ENCODE measurements at places on chromosomes 3 and 15.

GRCh38 chr15:92613841-92614240 is 41.7 kb downstream of the FAM174B start:
- H3K4me1 ChIP-seq, result 0 out of 2 replicates have a peak, but pooled peaks cover 2% of the 10 kb centered on the region
- no peak overlapping the region for H3K27ac ChIP-seq
- H3K27me3 ChIP-seq, result no peaks in the 10 kb centered on the region
- no peaks in the 10 kb centered on the region for H3K36me3 ChIP-seq

DNA sequence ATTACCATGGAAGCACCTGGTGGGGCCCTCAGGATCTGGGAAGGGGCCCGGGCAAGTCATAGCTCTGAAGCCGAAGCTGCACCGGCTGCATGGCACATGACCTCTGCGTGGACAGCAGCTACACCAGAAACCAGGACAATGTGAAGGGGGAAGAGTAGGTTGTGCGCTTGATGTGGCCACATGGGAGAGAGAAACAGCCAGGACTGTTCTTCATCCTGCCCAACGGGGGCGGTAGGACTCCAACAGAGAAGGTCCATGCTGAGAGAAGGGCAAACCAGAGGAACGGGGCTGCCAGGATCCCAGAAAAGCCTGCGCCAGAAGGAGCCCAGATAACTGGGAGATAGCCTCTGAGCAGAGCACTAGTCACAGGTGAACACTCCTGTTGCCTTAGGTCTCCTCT is 54.9 kb upstream of the PRR20G start:
- H3K4me3 ChIP-seq, result no peak overlapping the region
- no peaks in the 10 kb centered on the region for H3K36me3 ChIP-seq
- H3K27ac ChIP-seq, result no peak overlapping the region
- DNase-seq, result no peak

DNA sequence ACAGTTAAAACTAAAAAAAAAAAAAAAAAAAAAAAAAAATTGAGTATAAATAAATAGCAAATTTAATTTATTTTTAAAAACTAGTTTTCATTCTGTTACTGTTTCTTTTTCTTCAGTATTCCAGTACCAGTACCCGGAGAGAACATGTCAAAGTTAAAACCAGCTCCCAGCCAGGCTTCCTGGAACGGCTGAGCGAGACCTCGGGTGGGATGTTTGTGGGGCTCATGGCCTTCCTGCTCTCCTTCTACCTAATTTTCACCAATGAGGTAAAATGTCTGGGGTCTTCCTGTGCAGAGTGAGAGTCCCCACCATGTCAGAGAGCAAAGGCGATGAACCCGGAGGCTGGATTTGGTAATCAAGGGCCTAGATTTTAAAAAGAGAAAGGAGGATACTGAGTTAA is 4.4 kb downstream of the TMEM43 start:
- no peaks in the 10 kb centered on the region for H3K27me3 ChIP-seq
- no peak overlapping the region for H3K4me3 ChIP-seq
- no peak for DNase-seq
- H3K36me3 ChIP-seq, result peaks cover 33% of the 10 kb centered on the region

- H3K27me3 ChIP-seq, result no peaks in the 10 kb centered on the region
- DNase-seq, result no peak
- H3K4me3 ChIP-seq, result no peak overlapping the region
- no peaks in the 10 kb centered on the region for H3K36me3 ChIP-seq
Measured at GRCh38 chr3:43854283-43854682, 163.5 kb downstream of the ABHD5 start.

- DNase-seq, result no peak
- no peak overlapping the region for H3K4me3 ChIP-seq
- H3K4me1 ChIP-seq, result peaks cover 6% of the 10 kb centered on the region
- no peaks in the 10 kb centered on the region for H3K36me3 ChIP-seq
Measured at GRCh38 chr3:157127831-157128767, 31.8 kb downstream of the CCNL1 start.

GRCh38 chr15:25060472-25060803 is 105.7 kb downstream of the SNRPN start:
- DNase-seq, result no peak
- H3K4me1 ChIP-seq, result no peaks in the 10 kb centered on the region
- no peak overlapping the region for H3K4me3 ChIP-seq
- H3K27ac ChIP-seq, result no peak overlapping the region
- peaks cover 95% of the 10 kb centered on the region for H3K36me3 ChIP-seq
- H3K27me3 ChIP-seq, result no peaks in the 10 kb centered on the region

DNA sequence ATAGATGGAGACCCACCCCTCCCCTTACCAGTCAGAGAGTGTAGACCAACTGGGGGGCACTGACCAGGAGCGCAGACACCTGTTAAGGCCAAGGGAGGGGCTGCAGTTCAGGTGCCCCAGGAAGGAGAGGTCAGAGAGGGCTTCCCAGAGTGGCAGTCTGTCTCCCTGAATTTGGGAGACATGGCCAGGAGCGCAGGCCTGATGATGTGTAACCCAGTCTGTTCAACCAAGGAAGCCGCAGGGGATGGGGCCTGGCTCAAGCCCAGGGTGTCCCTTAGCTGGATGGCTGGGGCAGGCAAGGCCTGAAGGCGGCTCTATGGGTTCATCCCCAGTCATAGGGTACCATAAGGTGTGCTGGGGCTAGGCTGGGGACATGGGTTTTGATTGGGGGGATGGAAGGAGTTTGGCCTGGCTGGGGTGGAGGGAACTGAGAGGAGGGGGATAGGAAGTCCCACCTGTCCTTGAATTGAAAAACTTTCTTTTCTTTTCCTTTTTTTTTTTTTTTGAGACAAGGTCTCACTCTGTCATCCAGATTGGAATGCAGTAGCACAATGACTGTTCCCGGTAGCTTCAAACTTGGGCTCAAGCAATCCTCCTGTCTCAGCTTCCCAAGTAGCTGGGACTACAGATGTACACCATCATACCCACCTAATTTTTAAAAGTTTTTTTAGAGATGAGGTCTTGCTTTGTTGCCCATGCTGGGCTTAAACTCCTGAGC is 75.7 kb downstream of the SMAD6 start:
- H3K27me3 ChIP-seq, result no peaks in the 10 kb centered on the region
- no peak for DNase-seq
- H3K27ac ChIP-seq, result no peak overlapping the region
- peaks cover 4% of the 10 kb centered on the region for H3K4me1 ChIP-seq

GRCh38 chr3:53965291-53965690 is 73.6 kb upstream of the SELENOK start:
- no peaks in the 10 kb centered on the region for H3K27me3 ChIP-seq
- no peak for DNase-seq
- H3K36me3 ChIP-seq, result no peaks in the 10 kb centered on the region
- H3K4me1 ChIP-seq, result no peaks in the 10 kb centered on the region
- no peak overlapping the region for H3K4me3 ChIP-seq
- H3K27ac ChIP-seq, result no peak overlapping the region

- H3K4me1 ChIP-seq, result no peaks in the 10 kb centered on the region
- DNase-seq, result peak; percentile 22
- H3K27me3 ChIP-seq, result no peaks in the 10 kb centered on the region
- H3K27ac ChIP-seq, result no peak overlapping the region
- no peaks in the 10 kb centered on the region for H3K36me3 ChIP-seq
Measured at GRCh38 chr3:104273046-104273649, 1093.6 kb upstream of the ALCAM start.

GRCh38 chr3:31210068-31210645 is 315.7 kb upstream of the GADL1 start:
- H3K36me3 ChIP-seq, result no peaks in the 10 kb centered on the region
- no peak for DNase-seq
- H3K4me1 ChIP-seq, result no peaks in the 10 kb centered on the region
- H3K4me3 ChIP-seq, result no peak overlapping the region
- no peak overlapping the region for H3K27ac ChIP-seq

- DNase-seq, result no peak
- no peaks in the 10 kb centered on the region for H3K27me3 ChIP-seq
- no peaks in the 10 kb centered on the region for H3K36me3 ChIP-seq
- no peak overlapping the region for H3K27ac ChIP-seq
- H3K4me1 ChIP-seq, result no peaks in the 10 kb centered on the region
- no peak overlapping the region for H3K4me3 ChIP-seq
Measured at GRCh38 chr3:84685467-84685866, 273.3 kb upstream of the CADM2 start.

GRCh38 chr3:88385090-88385489 is 235.3 kb downstream of the C3orf38 start:
- DNase-seq, result no peak
- no peaks in the 10 kb centered on the region for H3K4me1 ChIP-seq
- H3K4me3 ChIP-seq, result no peak overlapping the region
- no peak overlapping the region for H3K27ac ChIP-seq
- no peaks in the 10 kb centered on the region for H3K27me3 ChIP-seq
- H3K36me3 ChIP-seq, result no peaks in the 10 kb centered on the region

DNA sequence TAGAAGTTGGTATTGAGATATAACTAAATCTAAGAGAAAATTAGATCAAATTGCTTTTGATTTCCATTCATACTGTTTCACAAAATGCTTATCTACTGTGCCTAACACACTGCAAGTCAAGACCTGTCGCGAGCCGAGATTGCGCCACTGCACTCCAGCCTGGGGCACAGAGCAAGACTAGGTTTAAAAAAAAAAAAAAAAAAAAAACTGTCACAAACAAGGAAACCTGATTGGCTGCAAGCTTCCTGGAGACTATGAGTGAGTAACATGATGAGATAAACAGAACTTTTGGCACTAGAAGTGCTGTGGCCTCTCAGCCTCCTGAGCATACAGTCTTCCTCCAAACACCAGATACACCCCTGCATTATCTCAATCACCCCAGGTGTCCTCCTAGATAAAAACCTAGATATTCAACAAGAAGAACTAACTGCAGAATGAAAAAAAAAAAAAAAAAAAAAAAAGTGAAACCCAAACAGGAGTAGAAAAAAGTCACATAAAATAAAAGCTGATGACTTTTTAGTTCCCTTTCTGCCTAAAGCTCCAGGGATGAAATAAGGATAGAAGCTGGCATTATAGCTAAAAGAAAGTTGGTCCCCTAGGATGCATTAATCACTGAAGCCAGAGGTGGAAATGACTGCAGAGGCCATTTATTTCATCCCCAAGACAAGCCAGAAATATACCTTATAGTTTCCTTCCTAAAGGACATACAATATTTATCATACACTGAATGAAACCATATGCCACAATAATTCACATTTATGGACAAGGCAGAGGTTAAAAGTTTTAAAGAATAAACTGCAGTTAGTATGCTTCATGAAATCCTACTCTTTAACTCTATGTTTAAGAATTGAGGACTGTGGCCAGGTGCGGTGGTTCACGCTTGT is 82.4 kb downstream of the P3H2 start:
- no peak overlapping the region for H3K27ac ChIP-seq
- H3K27me3 ChIP-seq, result no peaks in the 10 kb centered on the region
- H3K36me3 ChIP-seq, result no peaks in the 10 kb centered on the region
- DNase-seq, result no peak
- H3K4me3 ChIP-seq, result no peak overlapping the region

DNA sequence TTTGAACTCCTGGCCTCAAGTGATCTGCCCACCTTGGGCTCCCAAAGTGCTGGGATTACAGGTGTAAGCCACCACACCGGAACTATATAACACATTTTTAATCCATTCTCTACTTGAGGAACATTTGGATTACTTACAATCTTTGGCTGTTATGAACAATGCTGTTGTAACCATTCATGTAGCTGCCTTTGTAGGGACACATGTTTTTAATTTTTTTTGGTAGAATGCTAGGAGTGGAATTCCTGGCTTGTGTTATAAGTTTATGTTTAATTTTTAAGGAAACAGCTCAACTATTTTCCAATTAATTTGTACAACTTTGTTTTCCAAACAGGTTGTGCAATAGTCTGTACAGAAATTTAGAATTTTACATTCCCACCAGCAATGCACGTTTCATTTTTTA is 51.7 kb downstream of the GPR149 start:
- no peak overlapping the region for H3K27ac ChIP-seq
- no peaks in the 10 kb centered on the region for H3K36me3 ChIP-seq
- no peaks in the 10 kb centered on the region for H3K27me3 ChIP-seq
- no peaks in the 10 kb centered on the region for H3K4me1 ChIP-seq
- H3K4me3 ChIP-seq, result no peak overlapping the region

GRCh38 chr3:50221411-50222168 is 14.4 kb upstream of the GNAI2 start:
- no peak overlapping the region for H3K27ac ChIP-seq
- no peaks in the 10 kb centered on the region for H3K36me3 ChIP-seq

GRCh38 chr15:33445984-33446383 is 135.2 kb downstream of the RYR3 start:
- no peaks in the 10 kb centered on the region for H3K4me1 ChIP-seq
- no peaks in the 10 kb centered on the region for H3K27me3 ChIP-seq
- H3K36me3 ChIP-seq, result no peaks in the 10 kb centered on the region
- DNase-seq, result no peak
- no peak overlapping the region for H3K4me3 ChIP-seq

GRCh38 chr3:159499031-159499793 is 489.4 kb upstream of the IL12A start:
- DNase-seq, result no peak
- no peaks in the 10 kb centered on the region for H3K4me1 ChIP-seq
- no peak overlapping the region for H3K27ac ChIP-seq
- no peaks in the 10 kb centered on the region for H3K36me3 ChIP-seq
- no peaks in the 10 kb centered on the region for H3K27me3 ChIP-seq

DNA sequence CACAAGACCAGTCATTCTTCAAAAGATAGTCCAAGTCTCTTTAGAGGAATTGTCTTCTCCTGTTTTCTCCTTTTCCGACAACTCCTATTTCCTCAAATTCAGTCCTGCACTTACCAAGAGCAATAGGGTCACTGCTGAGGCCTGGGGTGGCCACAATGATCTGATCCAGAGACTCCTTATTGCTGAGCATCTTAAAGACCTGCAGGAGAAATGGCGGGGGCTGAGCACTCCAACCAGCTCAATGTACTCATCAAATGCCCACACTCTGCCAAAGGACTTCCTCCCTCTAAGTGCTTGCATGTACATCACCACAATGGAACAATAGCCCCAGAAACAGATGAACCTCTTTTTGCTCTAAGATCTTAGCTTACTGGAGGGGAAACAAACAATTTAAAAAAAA is 9.6 kb downstream of the UBL7 start:
- H3K4me3 ChIP-seq, result no peak overlapping the region
- no peak overlapping the region for H3K27ac ChIP-seq
- H3K27me3 ChIP-seq, result no peaks in the 10 kb centered on the region

DNA sequence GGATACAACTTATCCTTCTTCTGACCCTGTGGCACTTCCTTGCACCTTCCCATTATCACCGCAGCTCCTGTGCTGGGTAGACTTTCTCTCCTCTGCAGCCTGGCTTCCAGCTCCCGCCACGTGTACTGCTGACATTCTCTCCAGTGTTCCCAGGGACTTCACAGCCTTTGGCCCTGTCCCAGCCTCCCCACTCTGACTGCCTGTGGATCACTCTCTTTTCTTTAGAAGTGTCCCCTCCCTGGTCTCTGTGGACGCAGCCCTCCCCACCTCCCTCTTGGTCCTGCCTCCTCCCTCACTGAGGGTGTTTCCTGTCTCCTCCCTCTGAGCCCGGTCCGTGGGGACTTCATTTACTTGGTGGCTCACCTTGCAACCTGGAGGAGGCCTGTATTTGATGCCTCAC is 17.4 kb downstream of the PDIA5 start:
- DNase-seq, result no peak
- H3K36me3 ChIP-seq, result no peaks in the 10 kb centered on the region
- peaks cover 12% of the 10 kb centered on the region for H3K4me1 ChIP-seq
- H3K4me3 ChIP-seq, result no peak overlapping the region
- H3K27me3 ChIP-seq, result no peaks in the 10 kb centered on the region
